H1 (cell line): ENCODE measurements at places on chromosomes 12 and 14. TPM values are rescaled to one million over a fixed set of nuclear protein-coding genes. Genes with fewer than 3 reads are reported as not detected.

The NKX2-8 gene
- total RNA-seq: not detected in 2 replicates

The SP7 gene
- 0.13 TPM in 1 of 2 replicates, not detected in the other for total RNA-seq

The BEST3 gene
- total RNA-seq: 0.17 TPM in 1 of 2 replicates, not detected in the other

DNA sequence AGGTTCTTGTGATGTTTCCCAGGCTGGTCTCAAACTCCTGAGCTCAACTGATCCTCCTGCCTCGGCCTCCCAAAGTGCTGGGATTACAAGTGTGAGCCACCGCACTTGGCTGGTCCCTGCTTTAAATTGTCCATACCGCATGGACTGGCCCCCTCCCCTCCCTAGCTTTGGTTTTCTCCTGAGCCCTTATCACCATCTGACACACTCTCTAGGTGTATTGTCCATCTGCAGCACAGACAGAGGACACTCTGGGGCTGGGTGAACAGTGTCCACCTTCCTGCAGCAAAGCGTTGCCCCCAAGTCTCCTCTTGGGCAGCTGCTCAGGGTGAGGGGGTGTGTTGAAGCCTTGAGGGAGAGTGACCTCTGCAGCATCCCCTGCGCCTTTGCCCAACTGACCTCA, 36.0 kb upstream of the DLK1 start:
- DNase-seq: no peak
